Stimulated activated CD4-positive, alpha-beta T cell treated with anti-CD3 and anti-CD28 coated beads, Interleukin-15, amount 100 ng/mL, for 1 hour (primary cell): ENCODE measurements at places on chromosomes 7 and 10.

DNA sequence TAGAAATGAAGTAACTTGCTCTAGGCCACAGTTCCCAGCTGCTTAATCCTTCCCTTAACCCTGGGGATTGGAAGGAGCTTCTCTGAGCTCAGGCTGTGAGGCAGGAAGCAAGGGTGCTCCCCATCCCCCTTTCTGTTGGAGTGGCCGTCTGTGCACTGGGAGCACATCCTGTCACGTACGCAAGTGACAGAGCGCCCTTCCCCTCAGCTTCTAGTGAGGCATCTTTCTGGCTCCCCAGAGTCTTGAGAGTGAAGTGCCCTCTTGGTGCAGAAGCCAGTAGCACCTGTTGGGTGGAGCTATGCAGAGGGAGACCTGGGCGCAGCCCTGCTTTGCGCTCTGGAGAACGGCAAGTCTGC lies 47.8 kb downstream of the SHH start:
- DNase-seq, result no peak

DNA sequence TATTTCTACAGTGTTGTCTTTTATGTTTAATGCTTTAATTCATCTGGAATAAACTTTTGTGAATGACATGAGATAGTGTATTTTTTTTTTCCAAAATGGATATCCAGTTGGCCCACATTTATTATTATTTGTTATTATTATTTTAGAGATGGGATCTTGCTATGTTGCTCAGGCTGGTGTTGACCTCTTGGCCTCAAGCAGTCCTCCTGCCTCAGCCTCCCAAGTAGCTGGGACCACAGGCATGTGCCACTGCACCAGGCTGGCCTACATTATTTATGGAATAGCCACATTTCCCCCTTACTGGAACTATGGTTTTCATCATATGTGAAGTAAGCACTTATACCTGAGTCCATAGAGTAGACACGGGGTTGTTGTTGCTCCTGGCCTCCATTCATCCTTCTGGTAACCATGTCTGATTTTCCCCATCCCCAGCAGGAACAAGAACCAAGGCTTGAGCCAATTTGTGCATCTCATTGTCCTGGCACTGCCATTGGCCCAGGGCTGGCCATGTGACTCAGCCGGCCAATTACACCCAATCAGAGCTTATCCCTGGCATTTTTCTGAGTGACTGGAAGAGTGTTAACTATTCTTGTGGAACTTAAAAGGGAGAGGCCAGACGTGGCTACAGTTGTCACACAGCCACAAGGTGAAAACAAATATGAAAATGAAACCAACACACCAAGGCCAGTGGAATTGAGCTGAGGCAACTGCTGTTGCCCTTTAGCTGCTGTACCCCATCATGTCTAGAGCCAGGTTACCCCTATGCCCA lies 23.1 kb downstream of the PRF1 start:
- DNase-seq, result no peak

DNA sequence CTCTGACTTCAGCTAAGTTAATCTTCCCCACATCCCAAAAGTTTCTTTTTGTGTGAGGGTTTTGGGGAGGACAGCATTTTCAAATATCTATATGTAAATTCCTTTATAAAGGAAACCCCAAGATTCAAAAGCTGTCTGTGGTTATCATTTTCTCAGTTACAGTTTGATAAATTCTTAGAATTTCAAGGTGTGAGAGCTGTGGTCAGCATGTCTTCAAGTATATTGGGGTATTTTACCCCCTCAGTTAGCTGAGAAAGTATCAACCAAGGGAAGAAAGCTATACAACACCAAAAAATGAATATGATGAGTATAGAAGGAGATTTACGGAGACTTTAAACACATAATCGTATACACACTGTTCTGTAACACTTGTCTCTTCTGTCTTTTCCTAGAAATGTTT lies 109.2 kb downstream of the SND1 start:
- no peak for DNase-seq

DNA sequence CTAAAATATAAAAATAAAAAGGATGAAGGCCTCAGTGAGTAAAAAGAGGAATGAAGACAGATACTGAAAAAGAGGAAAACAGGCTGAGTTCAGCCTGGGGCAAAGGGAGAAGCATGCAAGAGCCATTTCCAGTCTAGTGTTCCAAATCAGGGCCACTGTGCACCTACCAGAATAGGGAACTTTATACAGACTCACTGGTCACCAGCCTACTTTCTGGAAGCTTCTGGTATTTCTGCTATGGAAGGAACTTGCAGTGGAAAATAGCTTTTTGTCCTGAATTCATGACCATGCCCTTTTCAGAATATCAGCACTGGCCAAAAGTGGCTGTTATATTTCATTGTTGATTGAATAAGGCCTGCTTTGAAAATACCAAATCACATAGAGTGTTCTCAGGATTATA lies 28.8 kb downstream of the ABRAXAS2 start:
- DNase-seq, result no peak

- peak; percentile 4 for DNase-seq
Measured at GRCh38 chr10:46526682-46527038, 29.8 kb downstream of the GPRIN2 start.

DNA sequence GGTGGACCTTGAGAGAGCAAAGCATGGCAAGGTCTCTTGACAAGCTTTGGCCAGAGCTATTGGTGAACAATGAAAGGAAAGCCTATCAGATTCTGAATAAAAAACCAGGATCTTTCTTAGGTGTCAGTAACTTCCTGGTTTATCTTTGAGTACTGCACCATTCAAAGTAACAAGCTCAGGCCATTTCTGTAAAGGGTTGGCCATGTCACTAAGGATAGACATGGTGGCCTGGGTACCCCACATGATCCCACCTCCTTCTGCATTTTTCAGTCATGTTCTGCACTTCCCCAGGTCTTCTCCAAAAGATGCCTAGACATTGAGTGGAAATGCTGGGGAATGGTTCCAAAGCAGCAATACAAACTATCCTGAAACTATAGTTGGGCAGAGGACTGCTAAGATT lies 242.0 kb downstream of the ARHGAP12 start:
- DNase-seq, result no peak

GRCh38 chr10:5480162-5480941 lies 19.0 kb downstream of the CALML5 start:
- DNase-seq, result no peak

DNA sequence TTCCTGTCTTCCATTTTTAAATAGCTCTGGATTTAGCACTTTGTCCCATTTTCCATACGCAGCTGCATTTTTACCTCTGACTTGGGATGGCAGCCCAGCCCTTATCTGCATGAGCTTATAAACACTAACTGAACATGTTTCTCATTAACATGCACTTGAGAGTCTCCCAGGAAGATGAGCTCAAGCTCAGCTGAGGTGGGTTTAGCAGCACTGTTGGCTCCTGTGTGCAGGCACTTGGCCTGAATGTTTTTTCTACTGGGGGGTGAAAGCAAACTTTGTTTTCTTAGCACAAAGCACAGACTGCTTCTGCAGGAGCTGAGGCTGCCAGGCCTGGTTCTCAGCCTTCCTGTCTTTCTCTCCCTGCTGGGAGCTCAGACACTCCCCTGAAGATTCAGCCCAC lies 1093.6 kb upstream of the AUTS2 start:
- no peak for DNase-seq

GRCh38 chr7:47255007-47255406 lies 326.9 kb downstream of the TNS3 start:
- DNase-seq, result no peak

DNA sequence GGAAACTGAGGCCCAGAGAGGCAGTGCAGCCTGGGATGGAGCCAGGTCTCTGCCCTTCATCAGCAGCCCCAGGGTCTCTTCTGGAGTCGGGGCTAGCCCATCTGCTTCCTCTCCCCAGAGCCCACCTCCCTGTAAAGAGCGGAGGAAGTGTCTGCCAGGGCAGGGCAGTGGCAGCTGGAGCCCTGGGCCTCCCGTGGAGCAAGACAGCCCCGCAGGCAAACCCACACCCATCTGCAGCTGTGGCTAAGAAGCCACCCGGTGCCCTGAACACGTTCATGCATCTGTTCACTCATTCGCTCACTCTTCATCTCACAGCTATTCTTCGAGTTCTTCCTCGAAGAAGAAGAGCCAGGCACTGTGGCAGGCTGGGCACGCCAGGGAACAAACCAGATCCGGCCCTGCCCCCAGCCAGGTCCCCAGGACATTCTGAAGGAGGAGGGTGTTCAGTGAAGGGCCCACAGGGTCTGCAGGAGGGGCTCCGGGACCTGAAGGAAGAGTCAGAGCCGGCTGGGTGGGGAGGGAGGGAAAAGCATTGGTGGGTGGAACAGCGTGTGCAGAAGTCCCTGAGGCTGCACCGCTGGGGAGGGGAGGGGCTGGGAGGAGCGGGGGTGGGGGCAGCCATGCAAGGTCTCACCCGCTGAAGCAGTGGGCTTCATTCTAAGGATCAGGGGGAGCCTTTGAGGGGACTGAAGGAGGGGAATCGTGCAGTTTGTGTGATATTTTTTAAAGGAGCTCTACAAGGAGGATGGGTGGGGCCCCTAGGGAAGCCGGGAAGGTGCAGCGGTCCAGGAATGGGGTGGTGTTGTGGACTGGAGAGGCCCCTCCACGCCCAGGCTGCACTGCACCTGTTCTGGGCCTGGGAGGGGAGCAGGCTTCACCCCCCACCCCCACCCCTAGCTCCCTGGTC lies 99.1 kb downstream of the UNCX start:
- no peak for DNase-seq

GRCh38 chr7:91185771-91186170 lies 78.5 kb upstream of the FZD1 start:
- no peak for DNase-seq

DNA sequence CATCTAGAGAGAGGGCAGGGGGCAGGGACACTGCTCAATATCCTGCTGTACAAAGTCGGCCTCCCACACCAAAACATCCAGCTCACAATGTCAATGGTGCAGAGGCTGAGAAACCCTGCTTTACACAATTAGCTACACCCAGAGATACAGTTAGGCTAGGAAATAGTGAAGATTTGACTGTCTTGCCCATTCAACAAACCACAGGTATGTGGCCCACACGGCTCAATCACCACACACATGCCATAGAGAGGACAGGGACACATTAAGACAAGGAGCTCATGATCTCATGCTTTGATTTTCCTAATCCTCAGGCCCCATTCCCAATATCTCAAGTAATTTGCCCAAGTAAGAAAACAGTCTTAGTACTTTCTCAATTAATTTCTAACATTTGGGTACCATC lies 110.4 kb downstream of the OSBPL3 start:
- DNase-seq, result no peak

DNA sequence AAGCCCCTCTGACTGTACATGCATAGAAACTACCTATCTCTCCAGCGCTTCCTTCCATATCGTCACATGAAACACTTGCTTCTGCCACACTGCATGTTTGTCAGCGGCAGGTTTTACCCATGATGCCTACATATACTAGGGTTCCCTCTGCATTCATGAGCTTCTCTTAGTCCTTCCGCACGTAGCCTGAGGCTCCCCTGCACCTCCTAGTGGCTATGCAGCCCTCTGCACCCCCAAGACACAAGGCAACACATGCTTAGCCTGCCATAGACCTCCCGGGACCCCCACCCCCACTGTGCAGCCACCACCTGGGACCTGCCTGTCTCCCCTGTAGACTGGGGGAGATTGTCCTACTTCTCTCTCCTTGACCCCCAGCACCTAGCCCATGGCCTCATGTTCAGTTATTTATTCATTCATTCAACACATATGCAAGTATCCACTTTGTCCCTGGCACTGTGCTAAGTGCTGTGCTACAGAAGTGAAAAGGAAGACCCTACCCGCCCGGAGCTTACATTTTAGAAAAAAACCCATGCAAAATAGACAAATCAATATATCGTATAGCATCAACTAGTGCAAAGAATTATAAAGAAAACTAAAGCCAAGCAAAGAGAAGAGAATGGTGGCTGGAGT lies 23.5 kb downstream of the TMEM273 start:
- DNase-seq, result no peak

DNA sequence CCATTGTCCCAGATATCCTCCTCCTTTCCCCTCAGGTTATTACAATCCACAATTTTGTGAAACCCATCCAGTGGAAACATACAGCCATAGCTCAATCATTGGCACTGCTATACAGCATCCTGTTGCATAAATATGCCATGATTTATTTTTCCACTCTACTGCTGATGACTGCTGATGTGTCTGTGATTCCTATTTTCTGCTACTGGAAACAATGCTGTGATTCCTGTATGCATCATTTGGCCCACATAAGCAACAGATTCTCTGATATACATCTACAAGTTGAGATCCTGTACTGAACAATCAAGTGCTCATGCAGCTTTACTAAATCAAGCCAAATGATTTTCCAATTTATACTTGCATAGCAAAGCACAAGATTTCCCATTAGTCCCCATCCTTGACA lies 39.6 kb downstream of the CUL2 start:
- no peak for DNase-seq

DNA sequence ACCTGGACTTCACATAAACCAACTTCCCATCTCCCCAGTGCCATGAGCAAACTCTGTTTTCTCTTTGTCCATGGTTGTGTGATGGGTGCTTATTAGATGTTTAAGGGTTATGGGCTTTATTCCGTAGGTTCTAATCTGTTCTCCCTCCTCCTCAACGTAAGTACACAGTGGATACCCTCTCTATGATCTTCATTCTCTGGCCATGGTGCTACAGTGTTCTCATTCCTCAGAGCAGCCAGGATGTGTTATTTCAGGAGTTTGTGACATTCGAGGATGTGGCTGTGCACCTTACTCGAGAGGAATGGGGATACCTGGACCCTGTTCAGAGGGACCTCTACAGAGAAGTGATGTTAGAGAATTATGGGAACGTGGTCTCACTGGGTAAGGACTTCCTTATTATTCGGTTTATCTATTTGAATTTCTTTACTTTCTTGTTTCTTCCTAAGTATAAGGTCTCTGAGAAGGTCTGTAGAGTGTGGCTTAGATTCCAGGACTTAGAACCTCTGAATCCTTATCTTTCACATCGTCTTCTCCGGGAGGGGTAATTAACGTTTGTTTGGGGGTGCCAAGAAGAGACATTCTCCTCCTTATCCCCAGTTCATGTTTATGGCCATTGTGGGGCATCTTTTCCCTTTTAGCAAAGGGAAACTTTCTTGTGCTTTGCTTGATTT lies 3.8 kb downstream of the ZNF655 start:
- no peak for DNase-seq

GRCh38 chr10:92849576-92850090 lies 1.3 kb downstream of the EXOC6 start:
- no peak for DNase-seq

DNA sequence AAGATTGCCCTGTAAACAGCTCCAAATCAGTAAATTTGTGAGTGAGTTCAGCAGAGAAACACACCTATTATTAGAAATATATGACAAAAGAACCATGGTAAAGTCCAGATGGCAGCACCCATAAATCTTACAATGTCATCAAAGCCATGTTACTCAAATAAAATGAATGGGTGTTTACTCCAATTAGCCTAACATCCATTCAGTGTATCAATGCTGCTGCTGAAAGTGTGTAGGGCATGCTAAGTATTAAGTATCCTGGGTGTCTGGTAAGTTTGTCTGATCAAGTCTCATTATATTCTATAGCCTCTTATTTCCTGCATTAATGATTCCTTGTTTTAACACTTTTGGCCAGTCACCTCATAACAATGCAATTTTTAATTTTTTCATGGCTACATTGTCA lies 185.5 kb upstream of the STEAP4 start:
- DNase-seq, result no peak
